ENCODE measurements at places on chromosomes 2 and 18.

- DNase-seq, result no peak
These were observed 27.0 kb upstream of the NFATC1 start for GRCh38 chr18:79368681-79369080.

GRCh38 chr2:8303322-8303832 lies 378.5 kb upstream of the ID2 start:
- DNase-seq, result peak; percentile 39

DNA sequence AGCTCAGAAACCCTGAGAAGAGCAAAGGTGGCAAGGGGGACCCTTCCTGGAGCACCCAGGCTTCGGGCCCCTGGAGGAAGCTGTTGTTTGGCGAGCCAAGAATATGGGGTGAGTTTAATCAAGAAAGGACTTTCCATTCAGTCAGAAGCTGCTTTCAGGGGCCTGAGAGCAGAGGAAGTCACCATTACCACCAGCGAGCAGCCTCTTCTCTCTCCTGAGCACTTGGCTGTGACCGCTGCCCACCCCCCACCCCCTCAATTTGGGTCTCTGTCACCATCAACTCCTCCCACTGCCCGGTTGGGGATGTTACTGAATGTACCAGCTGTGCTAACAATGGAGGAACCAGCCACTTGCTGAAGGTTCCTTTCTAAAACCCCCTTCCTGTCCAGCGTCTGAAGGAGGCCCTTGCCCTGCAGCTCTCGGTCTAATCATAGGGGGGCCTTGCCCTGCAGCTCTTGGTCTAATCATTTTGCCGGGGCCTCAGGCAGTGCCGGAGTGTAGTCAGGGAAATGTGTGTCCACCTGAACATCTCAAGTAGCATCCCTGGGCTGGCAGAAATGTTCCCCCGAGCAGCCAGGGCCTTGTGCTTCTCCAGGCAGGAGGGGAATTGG lies 943 bp downstream of the INPP5D start:
- peak; percentile 56 for DNase-seq

- no peak for DNase-seq
These were observed 58.2 kb upstream of the MEX3C start for GRCh38 chr18:51255693-51256092.

GRCh38 chr2:197777823-197778407 lies 7.2 kb downstream of the BOLL start:
- DNase-seq, result no peak

GRCh38 chr2:105834931-105835330 lies 90.2 kb downstream of the NCK2 start:
- DNase-seq, result no peak

- DNase-seq, result no peak
These were observed 386.8 kb downstream of the XIRP2 start for GRCh38 chr2:167275046-167275445.

DNA sequence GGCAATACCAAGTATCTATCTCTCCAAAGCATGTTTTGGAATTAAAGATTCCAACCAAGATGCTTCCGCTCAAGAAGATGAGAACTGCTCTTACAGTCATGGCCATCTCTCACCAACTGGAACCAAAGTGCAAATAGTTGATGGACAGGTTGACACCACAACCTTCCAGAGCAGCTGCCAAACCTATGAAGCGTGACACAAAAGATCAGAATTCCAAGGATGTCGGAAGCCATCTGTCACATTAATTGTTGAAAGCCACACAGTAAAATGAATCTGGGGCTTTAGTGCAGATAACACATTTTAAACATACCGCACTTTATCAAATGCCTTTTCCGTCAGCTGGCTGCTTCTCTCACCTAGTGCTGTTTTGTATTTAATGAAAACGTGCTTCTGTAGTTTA lies 195.7 kb downstream of the CDH20 start:
- no peak for DNase-seq

GRCh38 chr2:44839370-44839769 lies 102.1 kb upstream of the SIX3 start:
- no peak for DNase-seq

DNA sequence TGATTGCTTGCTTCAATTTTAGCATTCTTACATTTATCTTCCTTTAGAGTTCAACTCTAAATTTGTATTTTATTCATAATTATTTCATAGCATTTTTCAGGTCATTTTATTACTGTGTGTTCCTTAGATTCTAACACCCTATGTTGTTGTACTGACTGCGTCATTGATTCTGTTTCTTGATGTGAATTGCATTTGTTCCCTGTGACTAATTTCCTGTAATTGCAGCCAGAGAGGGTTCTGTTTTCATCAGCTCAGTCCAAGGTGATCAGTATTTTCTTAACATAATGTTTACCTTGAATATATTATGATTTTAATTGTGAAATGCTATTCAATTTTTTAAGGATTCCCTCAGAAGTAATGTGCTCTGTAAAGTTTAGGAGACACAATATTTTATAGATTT lies 970.2 kb upstream of the PIK3C3 start:
- DNase-seq, result no peak

- DNase-seq, result no peak
These were observed 163.7 kb downstream of the PRPF40A start for GRCh38 chr2:152553518-152553917.

- no peak for DNase-seq
These were observed 259.2 kb downstream of the NDUFA10 start for GRCh38 chr2:239765911-239766310.

Measured in activated B cell treated with CpG ODN at 0.5 μM for 24 hours (primary cell).